ENCODE measurements at places on chromosomes 1 and 21. TPM values are rescaled to one million over a fixed set of nuclear protein-coding genes. Genes with fewer than 3 reads are reported as not detected.
A peak's percentile ranks its signal among the peaks of the same experiment; 100 is the strongest.

The NOL9 gene
- 50.4 TPM for total RNA-seq

The CERS2 gene
- 188 TPM for total RNA-seq

The KIF14 gene
- 11.5 TPM for total RNA-seq

The SYT6 gene
- total RNA-seq: not detected

The SLC1A7 gene
- total RNA-seq: not detected

DNA sequence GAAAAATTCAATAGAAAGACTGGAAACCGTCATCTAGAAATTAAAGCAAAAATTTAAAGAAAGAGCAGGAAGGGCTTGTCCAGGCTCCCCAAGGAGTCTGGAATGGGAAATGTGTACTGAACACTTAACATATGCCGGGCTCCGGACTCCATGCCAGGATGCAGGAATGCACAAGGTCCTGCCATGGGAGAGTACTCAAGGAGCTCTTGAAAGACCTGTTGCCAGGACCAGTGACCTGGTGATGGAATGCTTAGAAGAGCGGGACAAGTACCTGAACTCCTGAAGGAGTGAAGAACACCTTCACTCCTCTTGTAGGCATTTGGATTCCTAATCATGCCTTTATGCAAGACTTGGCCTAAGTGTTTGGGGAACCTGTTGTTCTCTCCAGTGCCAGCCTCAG, 16.9 kb upstream of the DSCAM start:
- DNase-seq: no peak

DNA sequence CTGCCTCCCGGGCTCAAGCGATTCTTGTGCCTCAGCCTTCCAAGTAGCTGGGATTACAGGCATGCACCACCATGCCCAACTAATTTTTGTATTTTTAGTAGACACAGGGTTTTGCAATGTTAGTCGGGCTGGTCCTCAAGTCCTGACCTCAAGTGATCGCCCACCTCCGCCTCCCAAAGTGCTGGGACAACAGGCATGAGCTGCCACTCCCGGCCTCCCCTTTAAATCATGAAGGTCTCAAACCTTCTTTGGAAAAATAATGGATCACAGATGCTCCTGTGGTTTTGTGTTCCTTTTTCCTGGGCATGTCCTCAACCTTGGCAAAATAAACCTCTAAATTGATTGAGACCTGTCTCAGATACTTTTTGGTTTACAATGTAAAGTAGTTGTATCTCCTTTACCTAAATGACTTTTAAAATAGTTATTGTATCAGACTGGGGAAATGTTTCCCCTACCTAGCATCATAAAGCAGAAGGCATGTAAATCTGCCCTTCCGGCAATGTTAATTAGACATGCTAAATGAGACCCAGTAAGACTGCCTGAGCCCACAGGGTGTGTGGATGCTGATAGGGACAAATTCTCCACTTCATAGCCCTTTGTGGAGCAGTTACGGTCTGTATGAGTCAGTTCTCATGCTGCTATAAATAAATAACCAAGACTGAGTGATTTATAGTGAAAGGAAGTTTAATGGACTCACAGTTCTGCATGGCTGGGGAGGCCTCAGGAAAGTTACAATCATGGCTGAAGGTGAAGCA, 27.8 kb downstream of the CBR1 start:
- DNase-seq: no peak

- DNase-seq: no peak
Observed at GRCh38 chr1:38815903-38816627, 43.5 kb downstream of the RRAGC start.

DNA sequence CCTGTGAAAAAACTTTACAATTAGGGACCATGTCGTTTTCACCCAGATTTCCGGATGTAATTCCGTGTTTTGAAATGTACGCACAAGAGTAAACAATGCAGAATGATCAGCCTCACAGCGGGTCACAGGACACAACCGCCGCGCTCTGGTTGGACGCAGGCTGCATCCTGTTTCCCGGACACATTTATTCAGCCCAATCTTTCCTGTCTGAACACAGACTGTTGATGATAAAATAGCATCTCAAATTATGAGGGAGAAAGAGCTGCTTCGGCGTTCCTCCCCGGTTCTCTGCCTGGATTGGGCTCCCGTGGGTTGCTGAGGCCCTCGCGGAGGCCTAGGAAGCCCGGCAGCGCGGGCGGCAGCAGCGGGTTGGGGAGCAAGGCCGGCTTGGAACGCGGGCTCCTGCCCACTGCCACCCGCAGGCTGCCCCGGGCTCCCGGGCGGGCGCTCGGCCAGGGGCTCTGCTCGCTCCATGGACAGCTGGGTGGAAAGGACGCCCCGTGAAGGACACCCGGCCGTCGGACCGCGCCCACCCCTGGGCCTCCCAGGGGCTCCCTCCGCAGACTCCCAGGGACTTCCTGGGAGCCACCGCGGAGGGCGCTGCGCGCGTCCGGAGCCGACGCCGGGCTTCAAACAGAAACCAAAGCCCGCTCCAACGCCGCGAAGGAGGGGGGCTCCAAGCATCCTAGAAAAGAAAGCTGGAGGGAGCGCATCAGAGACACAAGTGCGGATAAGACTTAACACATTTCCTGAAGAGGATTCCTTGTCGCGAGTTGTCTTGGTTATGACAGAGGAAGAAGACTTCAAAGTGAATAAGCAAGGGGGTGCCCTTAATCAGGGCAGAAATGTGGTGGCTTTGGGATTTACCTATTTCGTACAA, 122.3 kb downstream of the ESRRG start:
- DNase-seq: peak; percentile 0

DNA sequence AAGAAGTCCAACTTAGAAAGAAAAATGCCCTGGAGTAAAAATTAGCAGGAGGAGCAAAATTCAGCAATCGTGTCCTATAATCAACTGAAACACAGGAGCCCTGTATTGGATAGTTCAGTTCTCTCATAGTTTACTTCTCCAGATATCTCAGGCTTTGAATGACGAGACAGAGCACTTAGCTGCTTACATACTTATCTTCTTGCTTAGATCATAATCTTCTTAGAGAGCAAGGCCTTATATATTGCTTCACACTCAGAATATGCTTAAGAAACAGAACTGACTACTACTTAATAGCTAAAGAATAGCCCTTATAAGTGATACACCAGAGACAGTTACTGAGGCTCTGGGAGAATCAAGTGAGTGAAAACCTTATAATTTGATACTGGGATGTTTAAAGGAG, 38.9 kb downstream of the TOR3A start:
- no peak for DNase-seq

DNA sequence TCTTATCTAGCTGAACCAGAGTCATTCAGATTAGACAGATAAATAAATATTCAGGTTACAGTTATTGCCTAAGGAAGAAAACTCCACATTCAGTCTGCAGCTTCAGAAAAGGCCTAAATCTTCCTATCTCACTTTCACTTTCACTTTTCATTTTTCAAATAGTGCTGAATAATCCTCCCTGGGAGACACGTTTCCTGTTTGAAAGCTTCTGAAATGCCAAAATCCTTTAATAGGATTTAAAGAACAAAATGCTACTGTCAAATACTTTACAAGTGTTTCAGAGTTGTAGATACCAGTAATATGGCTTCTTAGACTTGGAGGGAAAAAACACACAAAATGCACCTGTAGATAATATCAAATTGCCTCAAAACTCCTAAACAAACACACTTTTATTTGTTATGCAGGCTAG, 3.9 kb downstream of the PSMB2 start:
- DNase-seq: no peak

DNA sequence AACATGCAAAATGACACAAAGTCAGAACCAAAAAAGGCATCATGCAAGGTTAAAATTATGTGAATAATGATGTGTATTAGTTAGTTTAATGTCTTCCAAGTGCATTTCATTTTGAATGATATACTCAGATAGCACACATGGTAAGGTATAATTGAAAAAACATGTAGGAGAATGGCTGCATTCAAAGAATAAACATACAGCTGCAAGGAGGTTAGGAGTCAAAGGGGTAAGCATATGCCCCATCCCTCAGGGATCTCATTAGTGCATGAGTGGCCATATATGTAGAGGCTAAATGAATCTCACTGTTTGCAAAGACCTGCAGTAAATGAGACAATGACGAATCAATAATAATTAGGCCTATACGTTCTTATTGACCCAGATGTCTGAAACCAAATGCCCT, 179.7 kb upstream of the HOOK1 start:
- no peak for DNase-seq

GRCh38 chr1:234531151-234531635, 52.2 kb upstream of the TARBP1 start:
- no peak for DNase-seq

- no peak for DNase-seq
Observed at GRCh38 chr21:15754640-15755039, 24.9 kb downstream of the USP25 start.

GRCh38 chr1:52281518-52281917, 84.5 kb downstream of the CC2D1B start:
- no peak for DNase-seq

Measured in activated T-helper 1 cell treated with anti-CD3 and anti-CD28 coated beads, Interleukin-12 subunit alpha, Interleukin-12 subunit beta, Interleukin-2, Interleukin-4 antibody, amounts not matched to agents 30 ng/mL and 10 ng/mL and 1 ng/mL, durations not matched to agents 14 hours and 24 hours and 36 hours (primary cell).